Pancreas (tissue), 10 donors: ENCODE measurements at places on chromosomes 2 and 18. TPM values are rescaled to one million over a fixed set of nuclear protein-coding genes. Genes with fewer than 3 reads are reported as not detected.

REV1 gene
- 22.6 TPM for polyA plus RNA-seq

CIDEA gene
- not detected for polyA plus RNA-seq

CAPG gene
- polyA plus RNA-seq, result 37.6 TPM

DNA sequence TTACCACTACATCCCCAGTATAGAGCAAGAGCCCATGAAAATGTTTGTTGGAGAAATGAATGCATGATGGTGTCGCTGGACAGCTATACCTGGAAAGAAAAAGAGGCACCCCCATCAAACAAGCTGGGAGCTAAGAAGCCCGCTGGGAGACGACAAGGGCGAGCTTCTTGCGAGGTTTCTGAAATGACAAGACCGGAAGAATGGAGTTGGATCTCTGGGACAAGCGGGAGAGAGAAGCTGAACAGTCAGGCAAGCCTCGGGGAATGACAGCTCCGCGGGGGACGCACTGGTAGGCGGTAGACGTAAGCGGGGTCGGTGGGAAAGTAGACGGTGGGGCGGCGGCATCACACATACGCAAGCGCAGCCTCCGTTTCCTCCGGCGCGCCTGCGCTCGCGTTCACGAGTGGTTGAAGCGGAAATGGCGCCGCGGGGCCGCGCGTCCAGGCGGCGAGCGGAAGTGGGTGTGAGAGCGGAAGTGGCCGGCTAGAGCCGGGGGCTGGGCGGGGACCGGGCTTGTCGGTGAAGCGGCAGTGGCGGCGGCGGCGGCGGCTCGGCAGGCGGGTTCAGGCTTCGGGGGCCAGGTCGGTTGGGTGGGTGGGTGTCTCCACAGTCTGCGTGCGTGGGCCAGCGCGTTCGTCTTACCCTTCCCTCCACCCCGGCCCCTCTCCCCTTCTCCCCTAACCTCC is at the start of gene ARPC2:
Gene ARPC2 (plus strand): TSS at position 516 of the 686 bp plus-strand sequence. CDS start 282 bp downstream, outside the sequence.
- H3K27ac ChIP-seq, result peak within 1 kb of the TSS; percentile 92
- H3K27me3 ChIP-seq, result no peaks in the 10 kb centered on the region
- H3K4me1 ChIP-seq, result no peaks in the 10 kb centered on the region

GRCh38 chr18:56803051-56803450 is 151.9 kb downstream of the WDR7 start:
- no peak overlapping the region for H3K27ac ChIP-seq
- H3K4me1 ChIP-seq, result peaks cover 6% of the 10 kb centered on the region
- no peaks in the 10 kb centered on the region for H3K36me3 ChIP-seq
- H3K27me3 ChIP-seq, result no peaks in the 10 kb centered on the region

- no peak overlapping the region for H3K27ac ChIP-seq
- no peak overlapping the region for H3K4me3 ChIP-seq
- H3K36me3 ChIP-seq, result no peaks in the 10 kb centered on the region
- H3K27me3 ChIP-seq, result no peaks in the 10 kb centered on the region
- no peaks in the 10 kb centered on the region for H3K4me1 ChIP-seq
Measured at GRCh38 chr2:105598829-105599698, 145.6 kb upstream of the NCK2 start.
